Smooth muscle cell of the pulmonary artery (primary cell): ENCODE measurements at places on chromosomes 2 and 18. TPM values are rescaled to one million over a fixed set of nuclear protein-coding genes. Genes with fewer than 3 reads are reported as not detected.

The TMEM182 gene
- total RNA-seq = 3.6 and 3.7 TPM in 2 replicates

The UNC80 gene
- total RNA-seq = 0.03 TPM in 1 of 2 replicates, not detected in the other

The HOXD13 gene
- not detected in 2 replicates for total RNA-seq

The EPAS1 gene
- 161 and 219 TPM in 2 replicates for total RNA-seq

The MPHOSPH10 gene
- total RNA-seq = 13.6 and 15.2 TPM in 2 replicates

The APCDD1 gene
- total RNA-seq = 0.96 and 8.2 TPM in 2 replicates

The CAPN14 gene
- 0.23 and 0.26 TPM in 2 replicates for total RNA-seq

The DOK6 gene
- 2.8 and 14.1 TPM in 2 replicates for total RNA-seq
